ENCODE measurements at places on chromosomes 13 and 19.

GRCh38 chr13:66313413-66313812 lies 916.7 kb downstream of the PCDH9 start:
- no peak for DNase-seq

- no peak for DNase-seq
Measured at GRCh38 chr13:99429670-99430069, 71.6 kb upstream of the TM9SF2 start.

DNA sequence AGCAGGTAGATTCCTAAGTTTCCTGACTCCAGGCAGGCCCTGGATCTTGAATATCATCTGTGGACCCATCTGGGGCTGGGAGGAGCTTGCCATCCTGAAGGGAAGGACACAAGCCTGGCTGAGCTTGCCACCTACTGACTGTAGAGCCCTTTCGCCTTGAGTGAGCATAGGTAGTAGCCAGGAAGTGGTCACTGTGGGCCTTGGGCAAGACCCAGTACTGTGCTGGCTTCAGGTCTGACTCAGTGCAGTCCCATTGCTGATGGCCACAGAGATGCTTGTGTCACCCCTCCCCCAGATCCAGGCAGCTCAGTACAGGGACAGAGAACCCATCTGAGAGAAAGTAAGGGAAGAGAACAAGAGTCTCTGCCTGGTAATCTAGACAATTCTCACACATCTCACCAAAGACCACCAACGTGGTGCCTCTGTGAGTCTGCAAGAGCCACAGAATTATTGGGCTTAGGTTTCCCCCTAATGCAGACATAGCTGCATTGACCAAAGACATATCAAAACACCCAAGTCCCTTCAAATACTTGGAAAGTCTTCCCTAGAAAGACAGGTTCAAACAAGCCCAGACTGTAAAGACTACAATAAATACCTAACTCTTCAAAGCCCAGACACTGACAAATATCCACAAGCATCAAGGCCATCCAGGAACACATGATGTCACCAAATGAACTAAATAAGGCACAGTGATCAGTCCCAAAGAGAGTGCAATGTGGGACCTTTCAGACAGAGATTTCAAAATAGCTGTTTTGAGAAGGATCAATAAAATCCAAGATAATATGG lies 108.2 kb upstream of the WASF3 start:
- no peak for DNase-seq

DNA sequence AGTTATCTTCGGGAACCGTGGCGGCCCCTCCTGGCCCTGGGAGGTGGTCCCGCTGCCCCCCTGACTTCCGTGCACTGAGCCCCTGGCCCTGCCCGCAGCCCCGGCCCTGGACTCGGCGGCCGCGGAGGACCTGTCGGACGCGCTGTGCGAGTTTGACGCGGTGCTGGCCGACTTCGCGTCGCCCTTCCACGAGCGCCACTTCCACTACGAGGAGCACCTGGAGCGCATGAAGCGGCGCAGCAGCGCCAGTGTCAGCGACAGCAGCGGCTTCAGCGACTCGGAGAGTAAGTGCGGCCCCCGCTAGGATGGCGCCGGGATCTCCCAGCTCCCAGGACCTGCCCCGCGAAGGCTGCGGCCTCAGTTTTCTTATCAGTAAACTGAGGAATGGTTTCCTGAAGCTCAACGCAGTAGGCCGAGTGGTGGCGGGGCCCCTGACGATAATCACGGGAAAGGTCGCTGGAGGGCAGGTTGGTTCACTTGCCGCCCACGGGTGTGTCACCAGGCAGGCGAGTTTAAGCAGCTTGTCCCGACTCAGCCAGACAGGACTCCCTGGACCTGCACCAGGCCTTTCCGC lies 924 bp downstream of the RGCC start:
- peak; percentile 51 for DNase-seq

GRCh38 chr13:73517766-73518165 lies 459.0 kb downstream of the KLF5 start:
- no peak for DNase-seq

DNA sequence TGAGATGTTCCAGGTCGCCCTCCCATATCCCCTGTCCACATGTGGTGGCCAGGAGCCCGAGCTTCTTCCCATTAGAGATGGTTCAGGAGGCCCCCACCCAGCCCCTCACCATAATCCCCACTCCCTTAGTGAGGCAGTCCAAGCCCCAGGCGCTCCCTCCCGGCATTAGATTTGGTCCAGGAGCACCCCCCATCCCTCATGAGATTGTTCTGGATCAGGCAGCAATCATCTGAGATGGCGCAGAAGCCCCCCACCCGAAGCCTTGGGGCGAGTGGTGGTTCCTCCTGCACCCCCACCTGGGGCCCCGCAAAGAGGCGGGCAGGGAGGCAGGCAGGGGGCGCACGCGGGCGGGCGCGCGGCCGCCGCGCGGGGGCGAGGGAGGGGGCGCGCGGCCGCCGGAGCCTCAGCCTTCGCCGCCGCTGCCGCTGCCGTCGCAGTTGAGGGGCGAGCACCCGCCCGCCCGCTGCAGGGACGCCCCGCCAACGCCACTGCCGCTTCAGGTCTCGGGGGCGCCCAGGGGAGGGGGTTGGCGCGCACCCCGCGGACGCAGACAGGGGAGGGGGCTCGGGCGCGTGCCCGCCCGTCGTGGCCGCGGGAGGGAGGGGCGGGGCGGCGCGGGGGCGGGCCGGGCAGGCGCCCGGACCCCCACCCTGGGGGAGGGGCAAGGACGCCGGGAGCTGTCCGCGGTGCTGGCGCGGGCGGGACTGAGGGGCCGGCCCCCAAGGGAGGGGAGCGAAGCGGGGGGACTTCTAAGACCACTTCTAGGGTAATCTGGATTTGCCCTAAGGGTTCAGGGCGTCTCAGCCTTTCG lies 46.4 kb upstream of the SHKBP1 start:
- no peak for DNase-seq

DNA sequence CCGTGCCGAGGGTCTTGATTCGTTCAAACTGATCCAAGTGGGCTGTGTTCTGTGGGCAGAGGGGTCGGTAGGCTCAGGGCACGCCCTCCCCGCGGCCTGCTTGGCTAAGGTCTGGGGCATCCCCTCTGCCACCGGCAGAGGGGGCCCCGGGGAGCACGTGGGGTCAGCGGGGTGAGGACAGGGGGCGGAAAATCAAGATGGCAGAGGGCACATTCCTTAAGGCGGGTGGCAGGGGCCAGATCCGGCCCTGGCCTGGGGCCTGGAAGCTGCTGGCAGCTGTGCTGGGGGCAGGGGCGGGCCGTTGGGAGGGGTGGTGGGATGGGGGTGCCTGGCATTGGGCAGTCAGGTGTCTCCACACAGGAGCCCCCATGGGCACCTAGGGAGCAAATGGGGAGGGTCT lies 10.7 kb downstream of the PRKACA start:
- DNase-seq, result no peak

DNA sequence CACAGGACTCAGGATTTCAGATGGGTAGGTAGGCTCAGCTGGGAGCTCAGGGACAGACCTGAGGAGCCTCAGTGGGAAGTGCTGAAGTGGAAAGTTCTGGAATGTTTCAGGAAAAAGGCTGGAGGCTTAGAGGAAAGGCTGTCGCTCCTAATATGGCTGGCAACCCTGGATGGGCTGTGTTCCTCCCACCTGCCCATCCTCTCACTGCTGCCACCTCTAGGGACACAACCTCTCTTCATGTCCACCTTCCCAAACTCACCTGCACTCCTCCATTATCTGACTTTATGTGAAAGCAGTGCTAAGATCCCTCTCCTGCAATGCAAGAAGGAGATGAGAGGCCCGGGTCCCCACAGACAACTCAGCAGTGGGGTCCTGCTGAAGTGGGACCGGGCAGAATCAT lies 5.8 kb upstream of the CEACAM21 start:
- DNase-seq, result no peak

- DNase-seq, result no peak
Measured at GRCh38 chr19:24046550-24046949, 40.4 kb upstream of the ZNF254 start.

DNA sequence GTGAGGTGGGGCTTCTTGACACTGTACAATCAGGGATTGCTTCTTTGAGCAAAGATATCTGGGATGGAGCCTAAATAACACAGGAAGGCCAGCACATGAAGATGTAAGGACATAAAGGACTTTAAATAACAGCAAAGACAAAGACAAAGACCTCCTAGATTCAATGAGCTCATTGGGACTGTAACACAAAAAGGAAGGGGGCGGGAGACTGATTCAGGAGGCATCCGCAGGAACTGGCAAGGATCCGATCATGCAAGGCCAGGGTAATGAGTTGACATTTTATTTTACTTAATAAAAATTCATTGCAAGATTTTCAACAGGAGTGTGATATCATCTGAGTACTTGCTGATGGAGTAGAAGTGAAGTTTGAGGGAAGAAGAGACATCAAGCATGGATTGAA lies 121.5 kb downstream of the LHFPL6 start:
- no peak for DNase-seq

- no peak for DNase-seq
Measured at GRCh38 chr19:45158503-45159209, 2.1 kb downstream of the NKPD1 start.

GRCh38 chr19:41696402-41697197 lies 8.5 kb upstream of the CEACAM7 start:
- no peak for DNase-seq

- DNase-seq, result no peak
Measured at GRCh38 chr13:44668688-44669087, 92.6 kb upstream of the TSC22D1 start.

DNA sequence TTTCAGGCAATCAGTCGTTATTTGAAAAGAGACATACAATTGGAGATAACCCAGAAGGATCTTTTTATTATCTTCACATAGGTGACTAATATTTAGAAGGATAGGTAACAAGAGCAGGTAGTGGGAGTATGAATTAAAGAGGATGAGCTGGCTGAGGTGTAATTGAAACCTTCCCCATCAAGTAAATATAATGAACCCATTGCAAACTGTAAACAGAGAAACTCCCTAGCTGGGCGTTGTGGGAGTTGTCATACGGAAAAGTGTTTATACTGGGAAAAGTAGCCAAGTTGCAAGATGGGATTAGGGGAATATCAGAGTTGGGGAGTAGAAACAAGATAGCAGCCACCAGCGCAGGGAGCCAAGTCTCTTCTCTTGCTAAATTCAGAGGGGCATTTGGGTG lies 448.4 kb downstream of the COG6 start:
- DNase-seq, result no peak

GRCh38 chr13:45120967-45121831 lies 889 bp downstream of the GTF2F2 start:
- DNase-seq, result no peak

GRCh38 chr19:28468701-28469459 lies 744.1 kb downstream of the UQCRFS1 start:
- no peak for DNase-seq

- DNase-seq, result no peak
Measured at GRCh38 chr13:43433691-43434141, 353.1 kb downstream of the ENOX1 start.

GRCh38 chr13:79459906-79460305 lies 21.0 kb upstream of the NDFIP2 start:
- no peak for DNase-seq

GRCh38 chr19:9914001-9914314 lies 22.4 kb downstream of the OLFM2 start:
- DNase-seq, result no peak

DNA sequence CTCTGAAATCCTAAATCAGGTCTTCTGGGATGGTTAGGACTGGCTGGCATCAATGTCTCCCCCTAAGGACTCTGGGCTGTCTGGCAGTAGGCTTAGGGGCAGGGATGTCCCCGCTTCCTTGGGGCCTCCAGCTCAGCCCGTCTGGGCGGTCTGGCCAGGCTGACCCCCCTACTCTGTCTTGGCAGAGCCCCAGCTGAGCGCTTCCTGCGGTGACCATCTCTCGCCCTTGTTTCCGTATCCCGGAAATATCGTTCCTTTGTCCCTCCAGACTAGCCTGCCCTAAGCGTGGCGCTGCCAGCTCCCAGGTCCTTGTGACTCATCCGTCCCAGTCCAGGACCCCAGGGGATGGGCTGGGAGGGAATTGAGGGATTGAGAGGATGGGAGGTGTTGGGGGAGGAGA lies 11.3 kb downstream of the GTPBP3 start:
- DNase-seq, result no peak

- peak; percentile 56 for DNase-seq
Measured at GRCh38 chr19:38263689-38264485, 486 bp upstream of the SPINT2 start.

DNA sequence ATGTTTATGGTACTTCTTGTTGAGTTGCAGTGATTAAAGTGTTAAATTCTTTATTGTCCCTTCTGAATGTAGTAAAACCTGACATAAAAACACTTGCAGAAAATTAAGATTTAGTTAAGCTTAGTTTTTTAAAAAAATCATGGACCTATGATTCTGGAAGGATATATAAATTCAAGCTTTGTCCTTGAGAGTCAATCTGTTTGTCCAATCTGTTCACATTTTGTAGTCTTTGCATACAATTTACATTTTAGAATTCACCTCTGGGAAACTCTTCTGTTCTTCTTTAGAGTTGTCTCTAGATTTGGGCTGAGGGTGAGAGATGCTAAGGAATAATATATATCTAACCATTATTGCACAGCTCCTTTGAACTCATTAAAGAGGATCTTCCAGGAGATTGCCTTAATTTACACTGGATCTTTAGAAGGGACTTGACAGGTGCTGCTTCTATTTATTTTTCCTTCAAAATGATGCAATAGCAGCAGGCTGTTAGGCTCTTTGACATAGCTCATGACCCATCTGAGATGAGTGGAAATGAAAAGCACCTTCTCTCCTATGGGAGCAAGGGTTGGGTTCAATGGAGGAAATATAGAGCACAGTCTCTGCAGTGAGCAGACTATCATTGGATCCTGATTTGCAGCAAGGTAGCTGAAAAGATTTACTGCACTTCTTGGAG lies 433.9 kb downstream of the GPC6 start:
- no peak for DNase-seq

DNA sequence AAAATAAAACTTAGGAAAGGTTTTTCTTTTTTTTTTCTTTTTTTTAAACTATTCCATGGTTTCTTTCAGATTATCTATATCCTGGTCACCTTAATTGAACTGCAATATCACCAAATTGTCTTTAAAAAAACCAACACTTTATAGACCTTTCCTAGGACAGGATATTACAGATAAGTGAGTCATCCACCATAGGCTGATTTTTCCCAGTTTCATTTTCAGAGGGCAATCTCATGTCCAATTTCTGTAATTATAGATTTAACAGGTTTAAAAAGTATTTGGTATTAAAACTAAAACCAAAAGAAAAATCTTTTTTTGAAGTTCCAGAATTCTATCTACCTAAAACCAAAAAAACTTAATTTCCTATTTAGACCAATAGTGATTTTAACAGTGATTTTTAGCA lies 13.2 kb downstream of the SPART start:
- no peak for DNase-seq

DNA sequence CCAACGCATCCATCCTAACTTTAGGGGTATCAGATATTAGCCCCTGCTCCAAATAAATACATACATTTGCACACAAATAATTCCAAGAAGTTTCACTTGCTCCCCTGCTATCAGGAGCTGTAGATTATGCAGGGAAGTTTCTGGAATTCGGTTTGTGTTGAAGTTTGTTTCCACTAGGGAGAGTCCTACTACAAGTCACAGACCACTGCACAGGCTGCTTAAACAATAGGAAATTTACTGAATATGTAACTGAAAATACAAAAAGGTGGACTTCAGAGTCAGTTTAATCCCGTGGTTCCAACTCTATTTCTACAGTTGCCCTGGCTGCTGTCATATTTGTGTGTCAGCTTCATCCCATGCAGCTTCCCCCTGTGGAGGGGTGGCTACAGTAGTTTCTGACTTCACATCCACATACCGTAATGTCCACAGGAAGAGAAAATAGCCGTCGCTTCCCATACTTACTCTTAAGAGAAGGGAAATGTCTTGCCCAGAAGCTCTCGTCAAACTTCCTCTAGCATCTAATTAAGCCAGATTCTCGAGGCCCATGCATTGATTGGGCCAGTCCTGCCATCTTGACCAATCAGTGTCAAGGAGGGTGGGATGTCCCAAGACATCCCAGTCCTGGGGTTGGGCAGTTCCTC lies 286.6 kb downstream of the COG6 start:
- no peak for DNase-seq

All from stimulated activated CD4-positive, alpha-beta T cell treated with anti-CD3 and anti-CD28 coated beads, Interleukin-2, amount 100 ng/mL, for 48 hours (primary cell).